Hematopoietic multipotent progenitor cell treated with erythropoietin and hydrocortisone succinate and interleukin-3 and kit ligand, for 17 days (in vitro differentiated cells): ENCODE measurements at places on chromosomes 4 and X.

- DNase-seq, result no peak
Measured at GRCh38 chr4:93080316-93080715, 748.2 kb upstream of the ATOH1 start.

DNA sequence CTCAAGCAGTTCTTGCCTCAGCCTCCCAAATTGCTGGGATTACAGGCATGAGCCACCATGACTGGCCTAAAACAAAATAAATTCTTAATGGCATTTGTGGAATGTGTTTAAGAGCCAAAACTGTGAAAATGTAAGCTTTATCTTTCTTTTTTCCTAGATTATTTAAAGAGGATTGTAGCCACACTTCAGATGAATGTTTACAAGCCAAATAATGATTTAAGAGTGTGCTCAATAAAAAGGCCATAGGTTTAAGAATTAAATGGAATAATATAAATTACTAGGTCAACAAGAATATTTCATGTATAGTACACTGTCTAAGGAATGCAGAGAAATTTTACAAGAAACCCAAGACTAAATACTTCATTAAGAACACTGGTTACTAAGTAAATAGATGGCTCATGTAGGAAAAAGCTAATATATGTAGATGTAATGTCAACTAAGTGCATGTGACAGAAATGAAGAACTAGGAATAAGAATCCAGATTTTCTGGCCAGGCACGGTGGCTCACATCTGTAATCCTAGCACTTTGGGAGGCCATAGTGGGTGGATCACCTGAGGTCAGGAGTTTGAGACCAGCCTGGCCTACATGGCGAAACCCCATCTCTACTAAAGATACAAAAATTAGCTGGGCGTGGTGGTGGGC lies 21.3 kb upstream of the UGDH start:
- no peak for DNase-seq

DNA sequence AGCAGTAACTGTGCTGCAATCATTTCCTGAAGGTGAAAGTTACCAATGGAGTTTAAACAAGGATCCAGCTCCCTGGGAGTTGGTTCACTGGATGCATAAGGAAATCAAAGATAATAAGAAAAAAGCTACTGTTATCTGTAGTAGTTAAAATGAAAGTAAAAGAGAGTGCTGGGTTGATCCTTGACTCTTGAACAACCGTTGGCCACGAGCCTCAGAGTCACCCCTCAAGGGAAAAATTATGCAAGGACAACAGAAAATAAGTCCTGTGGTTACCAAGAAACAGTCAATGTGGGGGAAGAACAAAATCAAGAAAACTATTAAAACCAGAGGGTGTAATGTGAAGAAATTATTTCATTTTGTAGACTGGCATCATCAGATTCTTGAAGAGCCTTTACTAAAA lies 49.7 kb upstream of the DDIT4L start:
- no peak for DNase-seq

GRCh38 chr4:14620567-14621141 lies 381.6 kb upstream of the CPEB2 start:
- no peak for DNase-seq

- DNase-seq, result no peak
Measured at GRCh38 chrX:43141885-43142284, 363.9 kb upstream of the PPP1R2C start.

DNA sequence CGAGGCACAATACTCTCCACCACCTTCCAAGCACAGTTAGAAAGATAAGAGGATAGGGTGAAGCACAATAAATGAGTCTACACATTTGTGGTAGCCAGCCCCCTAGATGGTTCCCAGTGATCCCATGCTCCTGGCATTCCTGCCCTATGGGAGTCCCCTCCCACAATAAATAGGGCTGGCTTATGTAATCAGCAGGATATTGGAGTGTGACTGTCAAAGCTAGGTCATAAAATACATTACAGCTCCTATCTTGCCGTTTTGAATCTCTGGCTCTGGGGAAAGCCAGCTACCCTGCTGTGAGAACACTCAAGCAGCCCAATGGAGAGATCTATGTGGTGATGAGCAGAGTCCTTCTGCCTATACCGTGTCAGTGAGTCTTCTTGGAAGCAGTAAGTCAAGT lies 198.7 kb upstream of the NOCT start:
- no peak for DNase-seq

GRCh38 chr4:182555997-182556418 lies 312.8 kb downstream of the TENM3 start:
- no peak for DNase-seq

GRCh38 chrX:2831471-2832228 lies 2.9 kb downstream of the GYG2 start:
- no peak for DNase-seq

DNA sequence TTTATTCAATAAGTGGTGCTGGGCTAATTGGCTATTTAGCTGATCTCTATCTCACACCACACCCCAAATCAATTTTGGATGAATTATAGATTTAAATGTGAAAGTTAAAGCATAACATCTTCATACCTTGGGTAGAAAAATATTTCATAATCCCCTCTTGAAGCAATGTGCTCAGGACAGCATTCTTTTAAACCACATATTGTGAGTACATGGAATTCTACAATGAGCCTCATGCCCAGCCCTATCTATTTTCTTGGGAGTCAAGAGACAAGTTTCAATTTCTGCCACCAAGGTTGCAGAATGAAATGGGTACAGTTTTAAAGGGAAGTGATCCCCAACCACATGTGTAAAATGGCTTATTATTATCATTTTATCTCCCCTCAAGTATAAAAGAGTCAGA lies 30.6 kb upstream of the GPRIN3 start:
- DNase-seq, result no peak

- DNase-seq, result peak; percentile 6
Measured at GRCh38 chrX:107168257-107168656, 38.0 kb downstream of the NUP62CL start.

DNA sequence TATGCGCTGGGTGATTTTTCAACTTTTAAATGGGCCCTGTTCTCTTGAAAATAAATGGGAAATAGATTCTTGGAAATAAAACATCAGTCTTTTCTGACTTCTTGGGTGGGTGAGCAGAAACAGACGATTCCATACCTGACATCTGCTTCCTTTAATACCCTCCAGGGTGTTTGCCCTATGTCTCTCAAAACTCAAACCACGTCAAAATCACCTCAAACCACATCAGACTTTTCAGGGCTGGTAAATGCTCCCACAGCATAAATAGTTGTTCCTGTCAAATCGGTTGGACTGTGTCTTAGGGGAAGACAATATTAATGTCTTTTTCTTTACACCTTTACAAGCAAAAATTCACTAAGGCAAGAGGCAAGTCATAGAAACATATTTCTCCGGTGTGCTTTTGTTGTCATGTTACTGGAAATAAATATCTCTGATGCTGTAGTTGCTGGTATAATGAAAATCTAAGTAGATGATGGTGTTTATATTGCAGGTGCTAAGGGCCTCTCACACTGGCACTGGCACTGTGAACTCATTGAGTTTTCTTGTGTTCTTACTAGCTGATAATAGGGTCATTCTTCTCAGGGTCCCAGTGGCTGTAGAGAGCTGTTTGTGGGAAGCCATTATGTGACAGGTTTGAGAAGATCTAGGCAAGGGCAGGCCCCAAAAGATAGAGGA lies 380.4 kb downstream of the RAPGEF2 start:
- DNase-seq, result no peak

DNA sequence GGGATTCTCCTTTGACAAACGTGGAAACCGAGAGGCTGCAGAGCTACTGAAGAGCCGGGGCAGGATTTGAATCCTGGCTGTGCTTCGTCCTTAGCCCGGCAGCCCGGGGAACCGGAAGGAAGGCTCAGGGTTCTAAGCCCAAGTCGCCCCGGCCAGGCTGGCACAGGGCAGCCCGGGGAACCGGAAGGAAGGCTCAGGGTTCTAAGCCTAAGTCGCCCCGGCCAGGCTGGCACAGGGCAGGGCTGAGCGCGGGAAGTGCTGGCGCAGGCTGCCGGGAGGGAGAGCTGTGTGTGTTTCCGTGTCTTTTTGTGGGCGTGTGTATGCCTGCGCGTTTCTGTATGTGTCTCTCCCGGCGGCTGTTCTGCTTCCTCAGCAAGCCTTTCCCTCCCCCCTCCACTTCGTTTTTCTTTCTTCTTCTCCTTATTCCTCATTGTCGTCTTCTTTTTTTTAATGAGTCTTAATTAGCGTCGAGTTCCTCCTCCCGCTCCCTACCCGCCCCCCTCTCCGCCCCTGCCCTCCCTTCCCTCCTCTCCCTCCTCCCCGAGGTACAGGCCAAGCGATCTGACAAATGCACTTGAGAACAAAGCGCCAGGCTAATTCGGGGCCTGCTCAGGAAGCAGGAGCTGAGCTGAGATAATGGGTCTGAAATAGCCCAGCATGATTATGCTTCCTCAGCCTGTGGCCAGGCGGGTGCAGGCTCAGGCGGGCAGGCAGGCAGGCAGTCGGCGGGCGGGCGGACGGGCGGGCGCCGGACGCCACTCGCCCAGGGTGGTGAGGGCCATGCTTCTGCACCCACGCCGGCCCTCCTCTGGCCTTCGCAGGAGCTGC lies 65.9 kb downstream of the EFNB1 start:
- no peak for DNase-seq

DNA sequence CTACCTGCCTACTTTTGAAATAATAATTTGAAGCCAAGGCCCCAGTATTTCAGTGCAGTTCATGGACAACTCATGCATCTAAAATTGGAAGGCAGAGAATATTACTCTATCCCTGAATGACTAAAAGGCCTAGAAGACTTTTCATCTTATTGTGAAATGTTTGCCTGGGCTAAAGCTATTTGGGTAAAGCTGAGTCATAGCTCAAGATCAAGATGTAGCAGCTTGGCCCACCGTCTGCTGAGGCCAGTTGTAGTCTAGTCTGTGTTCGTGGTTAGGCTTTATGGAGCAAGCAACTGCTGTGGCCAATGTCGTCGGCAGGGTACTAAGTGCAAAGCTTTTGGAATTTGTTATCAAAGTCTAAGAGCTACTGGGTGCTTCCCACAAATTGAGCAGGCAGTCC lies 929.1 kb downstream of the RAB28 start:
- DNase-seq, result no peak

DNA sequence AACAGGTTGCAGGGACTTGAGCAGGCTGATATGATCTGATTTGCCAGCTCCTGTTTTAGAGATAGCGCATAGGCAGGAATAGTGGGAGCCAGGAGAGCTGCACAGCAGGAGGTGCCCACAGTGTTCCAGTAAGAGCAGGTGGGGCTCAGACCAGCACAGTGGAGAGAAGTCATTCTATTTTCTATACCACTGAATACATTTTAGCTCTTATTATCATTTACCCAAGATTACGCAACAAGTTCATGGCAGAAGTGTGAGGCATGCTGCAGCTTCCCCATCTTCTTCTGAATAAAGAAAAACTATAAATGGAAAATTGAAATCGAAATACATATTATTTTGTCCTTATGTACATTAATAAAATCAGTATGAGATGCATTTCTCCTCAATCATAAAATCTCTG lies 114.7 kb upstream of the EDNRA start:
- no peak for DNase-seq

GRCh38 chr4:175290401-175290800 lies 372.2 kb downstream of the ADAM29 start:
- no peak for DNase-seq

DNA sequence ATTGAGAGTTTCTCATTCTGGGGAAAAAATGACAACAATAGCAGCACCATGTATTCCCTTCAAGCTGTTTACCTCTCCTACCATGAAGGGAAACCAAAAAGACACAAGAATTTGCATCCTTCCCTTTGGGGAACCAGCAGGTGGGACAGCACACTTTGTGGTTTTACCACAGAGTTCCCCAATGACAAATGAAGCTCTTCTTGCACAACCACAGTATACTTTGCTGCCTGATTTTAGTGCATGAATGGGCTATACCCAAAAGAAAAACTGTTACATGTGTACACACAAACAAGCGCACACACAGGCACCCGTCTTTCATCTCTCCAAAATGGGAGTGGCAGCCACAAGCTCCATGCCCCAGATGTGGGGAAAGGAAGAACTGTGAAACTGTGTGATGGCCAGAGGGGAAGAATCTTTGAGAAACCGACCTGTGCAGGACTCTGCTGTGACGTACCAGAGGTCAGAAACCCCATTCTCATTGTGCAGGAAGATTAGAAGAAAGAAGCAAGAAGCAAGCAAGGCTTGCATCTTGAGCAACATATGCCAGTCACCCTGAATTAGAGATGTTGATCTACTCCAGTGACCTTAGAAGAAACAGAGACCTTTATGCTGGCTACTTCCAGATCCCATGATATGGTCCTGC lies 2.7 kb upstream of the MAML3 start:
- DNase-seq, result no peak

DNA sequence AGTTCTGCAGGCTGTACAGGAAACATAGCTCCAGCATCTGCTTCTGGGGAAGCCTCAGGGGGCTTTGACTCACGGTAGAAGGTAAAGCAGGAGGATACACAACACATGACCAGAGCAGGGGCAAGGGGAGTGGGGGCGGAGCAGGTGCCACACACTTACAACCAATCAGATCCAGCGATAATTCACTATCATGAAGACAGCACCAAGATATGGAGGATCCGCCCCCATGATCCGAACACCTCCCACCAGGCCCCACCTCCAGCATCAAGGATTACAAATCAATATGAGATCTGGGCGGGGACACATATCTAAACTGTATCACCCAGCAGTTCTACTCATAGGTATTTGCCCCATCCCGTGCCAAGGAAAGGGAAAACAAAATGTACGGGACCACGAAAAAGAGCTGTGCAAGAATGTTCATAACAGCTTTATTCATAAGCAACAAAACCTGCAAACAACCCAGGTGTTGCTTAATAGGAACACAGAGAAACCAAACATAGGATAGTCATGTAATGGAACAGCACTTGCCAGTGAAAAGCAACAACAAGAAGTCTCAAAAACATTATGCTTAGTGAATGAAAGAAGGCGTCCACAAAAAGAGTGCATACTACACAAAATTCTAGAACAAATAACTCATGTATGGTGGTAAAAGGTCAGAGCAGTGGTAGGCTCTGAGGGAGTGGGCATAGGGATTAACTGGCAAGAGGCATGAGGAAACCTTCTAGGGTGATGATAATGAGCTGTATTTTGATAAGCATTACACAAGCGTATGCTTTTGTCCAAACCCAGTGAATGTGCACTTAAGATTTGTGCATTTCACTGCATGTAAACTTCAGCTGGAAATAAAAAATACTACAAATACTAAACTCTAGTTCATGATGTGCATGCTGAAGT lies 130.9 kb upstream of the FAM9B start:
- DNase-seq, result no peak

- no peak for DNase-seq
Measured at GRCh38 chr4:88202443-88202842, 44.0 kb upstream of the ABCG2 start.

DNA sequence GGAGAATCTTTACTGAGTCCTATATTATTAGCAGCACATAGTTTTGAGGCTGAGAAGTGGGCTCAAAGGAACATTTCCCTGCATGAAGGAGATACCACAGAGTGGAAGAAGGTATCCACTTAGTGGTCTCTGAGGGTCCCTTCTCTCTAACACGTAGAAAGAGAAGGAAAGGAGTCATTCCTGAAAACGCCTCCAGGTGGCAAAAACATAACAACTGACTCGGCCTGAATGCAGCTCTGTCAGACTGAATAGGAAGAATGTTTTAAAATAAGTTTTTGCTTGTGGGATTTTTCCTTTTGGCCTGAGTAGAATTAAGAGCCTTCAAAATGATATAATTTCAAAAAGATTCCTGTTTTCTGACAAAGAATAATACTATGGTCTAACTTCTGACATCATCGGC lies 23.3 kb downstream of the RPGR start:
- no peak for DNase-seq

GRCh38 chr4:144411119-144411518 lies 234.8 kb upstream of the HHIP start:
- no peak for DNase-seq

GRCh38 chr4:128153800-128154199 lies 92.7 kb downstream of the LARP1B start:
- no peak for DNase-seq

- no peak for DNase-seq
Measured at GRCh38 chrX:144801786-144802185, 445.5 kb upstream of the SPANXN1 start.
